ENCODE measurements at places on chromosomes 6 and 20.

GRCh38 chr6:135323202-135323668 lies 142.1 kb downstream of the MYB start:
- no peak for DNase-seq

DNA sequence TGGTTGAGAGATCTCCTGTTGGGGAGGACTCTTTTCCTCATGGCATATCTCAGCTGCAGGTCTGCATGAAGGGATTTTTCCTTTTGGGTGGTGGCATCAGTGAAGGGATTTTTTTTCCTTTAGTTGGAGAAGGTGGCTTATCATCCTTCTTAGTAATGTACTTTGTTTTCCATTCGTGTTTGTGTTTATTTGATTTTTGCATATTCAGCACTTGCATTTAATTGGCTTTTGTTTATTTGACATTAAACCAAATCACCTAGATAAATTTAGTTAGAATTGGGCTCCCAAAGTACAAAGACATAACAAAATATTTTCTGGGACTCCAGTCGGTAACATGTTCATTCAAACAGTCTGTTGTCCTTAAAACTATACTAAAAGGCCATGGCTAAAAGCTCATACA lies 56.2 kb upstream of the MANEA start:
- no peak for DNase-seq

- no peak for DNase-seq
These were observed 75.5 kb downstream of the DOK5 start for GRCh38 chr20:54550776-54551396.

DNA sequence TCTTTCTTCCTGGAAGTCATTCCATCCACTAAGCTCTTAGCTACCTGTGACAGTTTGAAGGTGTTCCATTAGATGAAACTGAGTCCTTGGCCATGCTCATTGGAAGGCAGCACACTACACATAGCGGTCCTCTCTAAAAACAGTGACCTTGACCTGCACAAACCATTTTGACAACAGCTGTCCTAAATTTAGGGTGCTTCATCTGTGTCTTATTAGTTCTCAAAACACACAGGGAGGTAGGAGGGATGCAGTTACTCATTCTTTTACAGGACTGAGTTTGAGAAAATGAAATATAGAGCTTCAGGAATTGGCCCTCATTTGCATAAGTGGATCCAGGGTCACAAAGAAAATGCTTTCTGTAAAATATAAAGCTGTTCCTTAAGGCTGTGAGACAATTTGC lies 20.4 kb upstream of the MAP3K4 start:
- no peak for DNase-seq

DNA sequence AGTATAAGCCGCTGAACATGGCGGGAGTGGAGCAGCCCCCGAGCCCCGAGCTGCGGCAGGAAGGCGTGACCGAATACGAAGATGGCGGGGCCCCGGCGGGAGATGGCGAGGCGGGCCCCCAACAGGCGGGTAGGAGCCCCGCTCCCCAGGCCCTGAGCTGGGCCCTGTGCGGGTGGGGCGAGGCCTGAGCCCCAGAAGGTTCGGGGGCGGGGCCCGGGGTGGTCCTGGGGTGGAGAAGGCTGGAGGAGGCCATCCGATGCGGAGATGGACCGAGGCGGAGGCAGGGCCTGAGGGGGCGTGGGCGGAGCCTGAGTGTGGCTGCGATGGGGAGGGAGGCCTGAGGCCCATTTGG lies 7.1 kb downstream of the L3MBTL1 start:
- no peak for DNase-seq

DNA sequence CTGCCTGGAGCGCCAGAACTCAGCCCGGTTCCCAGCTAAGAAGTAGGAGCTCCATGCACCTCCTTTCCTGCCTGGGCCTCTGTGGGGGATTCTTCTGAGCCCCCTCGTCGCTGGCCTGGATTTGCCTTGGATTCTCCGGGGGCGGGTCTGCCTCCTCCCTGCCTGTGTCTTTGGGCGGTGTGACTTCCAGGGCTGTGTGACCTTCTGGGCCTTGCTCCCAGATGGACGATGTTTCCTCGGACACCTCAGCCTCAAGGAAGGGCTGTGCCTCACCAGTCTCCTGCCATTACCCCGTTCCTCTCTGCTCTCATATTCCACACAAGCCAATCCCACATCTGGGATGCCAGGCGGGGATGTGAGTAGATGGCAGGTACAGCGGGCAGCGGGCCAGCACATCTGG lies 76.8 kb downstream of the ERMARD start:
- DNase-seq, result no peak

GRCh38 chr6:157139054-157139708 lies 184.1 kb downstream of the TMEM242 start:
- no peak for DNase-seq

DNA sequence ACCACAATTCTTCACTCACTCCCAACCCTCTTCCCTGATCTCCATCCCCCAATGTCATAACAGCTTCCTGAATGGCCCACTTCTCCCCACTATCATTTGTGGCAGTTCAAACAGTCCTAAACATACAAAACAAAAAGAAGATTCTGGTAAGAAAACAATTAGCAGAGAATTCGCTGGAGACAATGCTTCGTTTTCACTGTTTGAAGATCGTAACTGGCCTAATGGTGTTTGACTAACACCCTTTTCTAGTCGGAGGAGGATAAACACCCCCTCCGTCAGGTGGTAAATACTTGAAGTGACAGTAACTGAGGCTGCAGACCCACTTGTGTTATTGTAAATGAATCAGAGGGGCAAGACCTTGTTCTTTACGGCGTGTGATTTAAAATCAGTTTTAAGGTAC lies 3.8 kb downstream of the EYA2 start:
- no peak for DNase-seq

GRCh38 chr6:135170849-135171248 lies 10.3 kb upstream of the MYB start:
- DNase-seq, result no peak

- peak; percentile 93 for DNase-seq
These were observed 25.9 kb downstream of the RIN2 start for GRCh38 chr20:19783966-19784401.

DNA sequence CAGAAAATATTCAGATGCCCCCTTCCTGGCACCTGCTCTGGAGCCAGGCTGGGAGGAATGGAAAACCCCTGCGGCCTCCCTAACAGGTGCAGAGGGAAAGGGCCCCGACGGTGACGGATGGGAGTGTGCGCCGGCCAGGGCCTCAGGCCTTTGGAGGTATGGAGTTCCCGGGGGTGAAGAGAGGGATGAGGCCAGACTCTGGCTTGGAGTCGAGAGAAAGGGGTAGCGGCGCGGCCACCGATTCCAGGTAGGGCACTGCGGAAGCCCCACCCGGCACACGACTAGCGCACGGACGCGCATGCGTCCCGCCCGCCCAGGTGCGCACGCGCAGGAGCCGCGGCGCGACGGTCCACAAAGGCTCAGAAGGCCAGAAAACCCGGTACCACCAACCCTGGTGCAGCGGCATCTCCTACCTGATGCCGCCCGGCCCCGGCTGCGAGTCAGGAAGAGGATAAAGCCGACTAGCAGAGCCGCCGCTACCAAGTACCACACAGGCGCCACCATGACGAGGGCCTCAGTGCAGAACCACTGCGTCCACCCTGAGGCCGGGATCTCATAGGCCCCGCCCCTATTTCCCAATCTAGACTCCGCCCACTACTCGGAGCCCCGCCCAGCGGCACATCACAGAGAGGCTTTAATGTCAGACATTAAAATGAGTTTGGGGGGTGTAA lies at the start of gene DDRGK1:
Gene DDRGK1, minus strand, starts transcription at position 559 of the 671 bp plus-strand sequence. Its CDS starts 55 bp downstream, at position 504.
- peak; percentile 86 for DNase-seq

- no peak for DNase-seq
These were observed 75.8 kb downstream of the ADGRB3 start for GRCh38 chr6:68710916-68711315.

GRCh38 chr6:44000164-44000842 lies 126.9 kb downstream of the MRPL14 start:
- peak; percentile 77 for DNase-seq

DNA sequence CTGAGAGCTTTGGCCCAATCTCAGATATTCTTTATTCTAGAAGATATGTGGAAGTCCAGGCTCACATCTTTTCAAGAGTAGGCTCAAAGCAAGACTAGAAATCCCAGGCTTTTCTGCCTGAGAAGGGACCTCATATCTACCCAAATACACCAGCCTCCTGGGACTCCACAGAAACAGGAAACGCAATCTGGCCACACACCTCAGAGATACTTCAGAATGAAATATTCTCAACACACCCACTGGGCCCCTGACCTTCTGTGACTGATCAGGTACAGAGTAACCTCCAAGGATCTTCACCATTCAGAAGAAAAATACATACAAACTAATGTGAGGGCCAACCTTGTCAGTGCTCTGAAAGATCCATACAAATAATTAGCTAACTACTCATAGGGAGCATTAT lies 183.2 kb downstream of the HIVEP2 start:
- no peak for DNase-seq

DNA sequence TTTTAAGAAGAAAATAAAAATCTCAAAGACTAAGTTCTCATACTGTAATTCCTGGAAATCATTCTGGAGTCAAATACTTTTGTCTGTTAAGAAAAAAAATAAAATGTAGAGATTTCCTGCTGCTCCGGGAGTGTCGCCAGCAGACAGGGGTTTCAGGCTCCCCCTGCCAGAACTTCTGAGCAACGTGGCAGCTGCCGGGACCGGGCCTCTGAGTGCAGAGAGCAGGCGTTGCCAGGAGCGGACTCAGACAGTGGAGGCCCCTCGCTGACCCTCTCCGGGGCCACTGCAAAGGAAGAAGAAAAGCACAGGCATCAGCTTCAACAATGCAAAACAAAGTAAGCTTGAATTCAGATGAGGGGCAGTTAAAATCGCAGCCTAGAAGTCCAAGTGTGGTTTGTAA lies 95.5 kb downstream of the THBS2 start:
- DNase-seq, result no peak

DNA sequence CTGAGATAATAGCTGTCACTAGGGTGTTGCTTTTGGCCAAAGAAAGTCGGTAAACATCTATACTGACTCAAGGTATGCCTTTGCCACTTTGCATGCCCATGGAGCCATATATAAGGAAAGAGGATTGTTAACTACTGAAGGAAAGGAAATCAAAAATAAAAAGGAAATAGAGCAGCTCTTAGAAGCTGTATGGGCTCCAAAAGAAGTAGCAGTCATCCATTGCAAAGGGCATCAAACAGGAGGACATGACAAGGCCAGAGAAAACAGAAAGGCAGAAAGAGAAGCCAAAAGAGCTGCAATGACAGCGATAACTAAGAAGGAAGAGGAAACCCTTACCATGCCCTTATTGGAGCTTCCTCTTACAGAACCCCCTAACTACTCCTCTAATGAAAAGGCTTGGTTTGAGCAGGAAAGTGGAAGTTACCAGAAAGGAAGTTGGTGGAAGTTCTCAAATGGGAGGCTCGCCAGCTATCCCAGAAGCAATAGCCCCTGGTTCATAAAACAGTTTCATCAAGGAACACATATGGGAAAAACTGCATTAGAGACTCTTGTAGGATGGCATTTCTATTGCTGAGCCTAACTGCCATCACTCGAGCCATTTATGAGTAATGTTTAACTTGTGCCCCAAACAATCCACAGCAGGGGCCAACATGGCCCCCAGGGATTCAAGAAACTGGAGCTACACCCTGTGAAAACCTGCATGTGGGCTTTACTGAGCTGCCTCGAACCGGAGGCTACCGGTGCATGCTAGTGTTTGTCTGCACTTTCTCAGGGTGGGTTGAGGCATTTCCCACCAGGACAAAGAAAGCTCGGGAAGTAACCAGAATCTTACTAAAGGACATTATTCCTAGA lies 7.0 kb downstream of the IL22RA2 start:
- no peak for DNase-seq

GRCh38 chr6:27267857-27268434 lies 20.4 kb downstream of the PRSS16 start:
- no peak for DNase-seq

GRCh38 chr6:8108031-8108660 lies 5.8 kb upstream of the EEF1E1 start:
- peak; percentile 21 for DNase-seq

GRCh38 chr6:2086326-2086965 lies 159.0 kb downstream of the GMDS start:
- no peak for DNase-seq

DNA sequence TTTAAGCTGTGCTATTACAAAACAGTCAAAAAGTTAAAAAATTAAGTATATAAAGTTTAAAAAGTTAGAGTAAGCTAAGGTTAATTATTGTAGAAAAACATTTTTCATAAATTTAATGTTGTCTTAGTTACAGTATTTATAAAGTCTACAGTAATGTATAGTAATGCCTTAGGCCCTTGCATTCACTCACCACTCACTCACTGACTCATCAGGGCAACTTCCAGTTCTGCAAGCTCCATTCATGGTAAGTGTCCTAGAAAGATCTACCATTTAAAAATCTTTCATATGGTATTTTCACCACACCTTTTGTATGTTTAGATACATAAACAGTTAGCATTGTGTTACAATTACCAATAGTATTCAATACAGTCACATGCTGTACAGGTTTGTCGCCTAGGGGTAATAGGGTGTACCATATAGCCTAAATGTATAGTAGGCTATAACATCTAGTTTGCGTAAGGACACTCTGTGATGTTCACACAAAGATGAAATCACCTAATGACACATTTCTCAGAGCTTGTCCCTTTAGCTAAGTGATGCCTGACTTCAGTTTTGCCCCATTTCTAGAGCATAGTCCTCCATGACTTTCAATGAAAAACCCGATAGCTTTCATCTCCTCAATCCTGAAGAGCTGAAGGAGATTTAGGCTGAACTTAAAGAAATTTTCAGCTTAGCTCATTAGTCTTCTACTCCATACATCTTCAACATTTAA lies 14.9 kb upstream of the HLA-DRA start:
- DNase-seq, result no peak

DNA sequence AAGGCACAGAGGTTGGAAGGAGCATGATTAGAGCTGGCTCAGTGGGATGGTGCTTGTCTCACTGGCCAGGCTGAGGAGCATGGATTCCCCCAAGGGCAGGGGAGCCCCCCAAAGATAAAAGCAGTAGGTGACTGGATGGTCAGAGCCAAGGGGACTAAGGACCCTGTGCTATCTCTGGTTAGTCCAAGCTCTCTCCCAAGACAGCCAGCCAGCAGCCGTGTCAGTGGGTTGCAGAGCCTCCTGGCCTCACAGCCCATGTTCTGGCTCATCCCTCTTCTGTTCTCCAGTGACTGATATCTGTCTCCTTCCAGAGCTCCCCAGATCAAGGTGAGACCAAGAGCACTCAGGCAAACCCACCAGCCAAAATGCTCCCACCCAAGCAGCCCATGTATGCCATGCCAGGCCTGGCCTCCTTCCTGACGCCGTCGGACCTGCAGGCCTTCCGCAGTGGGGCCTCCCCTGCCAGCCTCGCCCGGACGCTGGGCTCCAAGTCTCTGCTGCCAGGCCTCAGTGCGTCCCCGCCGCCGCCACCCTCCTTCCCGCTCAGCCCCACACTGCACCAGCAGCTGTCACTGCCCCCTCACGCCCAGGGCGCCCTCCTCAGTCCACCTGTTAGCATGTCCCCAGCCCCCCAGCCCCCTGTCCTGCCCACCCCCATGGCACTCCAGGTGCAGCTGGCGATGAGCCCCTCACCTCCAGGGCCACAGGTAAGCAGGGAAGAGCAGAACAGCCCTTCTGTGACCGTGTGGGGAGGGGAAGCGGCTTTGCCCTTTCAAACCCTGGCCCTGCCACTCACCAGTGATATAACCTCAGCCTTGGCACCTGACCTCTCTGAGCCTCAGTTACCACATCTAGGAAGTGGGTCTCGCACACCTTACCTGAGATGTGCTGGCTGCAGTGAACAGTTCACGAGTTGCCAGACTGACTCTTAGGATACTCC lies 121.3 kb downstream of the JPH2 start:
- DNase-seq, result no peak

- DNase-seq, result peak; percentile 69
These were observed 40.2 kb upstream of the MRGBP start for GRCh38 chr20:62755817-62756724.

Measured in SW480 (cell line).